ENCODE measurements at places on chromosomes 7 and 10.

GRCh38 chr10:4051011-4051640 lies 266.1 kb upstream of the KLF6 start:
- DNase-seq, result no peak

DNA sequence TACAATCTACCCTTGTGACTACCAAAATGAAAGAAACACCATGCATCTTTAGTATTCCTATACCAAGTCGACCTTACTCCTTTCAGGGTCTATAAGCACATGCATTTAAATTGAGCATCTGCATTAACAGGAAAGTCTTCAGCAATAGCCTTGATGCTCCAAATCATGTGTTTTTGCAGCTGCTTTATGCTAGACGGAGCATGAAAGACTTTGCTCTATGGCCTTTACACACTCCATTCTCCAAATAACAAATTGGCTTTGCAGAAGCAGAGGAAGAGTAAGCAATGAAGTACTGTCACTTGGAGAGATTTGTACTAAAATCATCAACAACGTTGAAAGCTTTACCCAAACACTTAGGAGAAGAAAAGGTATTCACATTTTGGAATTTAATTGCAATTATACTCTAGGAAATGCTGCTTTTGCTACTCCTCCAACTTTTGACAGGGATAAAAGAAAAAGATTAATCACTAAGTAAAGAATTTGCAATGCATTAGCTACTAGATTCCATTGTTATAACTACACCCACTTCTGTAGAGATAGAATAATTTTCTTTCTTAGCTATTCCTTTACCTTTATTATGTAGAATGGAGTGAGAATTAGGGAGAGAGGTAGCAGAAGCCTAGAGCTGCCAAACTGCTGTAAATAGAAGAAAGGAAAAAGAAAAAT lies 131.8 kb downstream of the SEMA3E start:
- DNase-seq, result no peak

- DNase-seq, result no peak
These were observed 130.1 kb downstream of the CELF2 start for GRCh38 chr10:11147722-11148121.

GRCh38 chr10:130726996-130727725 lies 584.4 kb downstream of the TCERG1L start:
- no peak for DNase-seq

DNA sequence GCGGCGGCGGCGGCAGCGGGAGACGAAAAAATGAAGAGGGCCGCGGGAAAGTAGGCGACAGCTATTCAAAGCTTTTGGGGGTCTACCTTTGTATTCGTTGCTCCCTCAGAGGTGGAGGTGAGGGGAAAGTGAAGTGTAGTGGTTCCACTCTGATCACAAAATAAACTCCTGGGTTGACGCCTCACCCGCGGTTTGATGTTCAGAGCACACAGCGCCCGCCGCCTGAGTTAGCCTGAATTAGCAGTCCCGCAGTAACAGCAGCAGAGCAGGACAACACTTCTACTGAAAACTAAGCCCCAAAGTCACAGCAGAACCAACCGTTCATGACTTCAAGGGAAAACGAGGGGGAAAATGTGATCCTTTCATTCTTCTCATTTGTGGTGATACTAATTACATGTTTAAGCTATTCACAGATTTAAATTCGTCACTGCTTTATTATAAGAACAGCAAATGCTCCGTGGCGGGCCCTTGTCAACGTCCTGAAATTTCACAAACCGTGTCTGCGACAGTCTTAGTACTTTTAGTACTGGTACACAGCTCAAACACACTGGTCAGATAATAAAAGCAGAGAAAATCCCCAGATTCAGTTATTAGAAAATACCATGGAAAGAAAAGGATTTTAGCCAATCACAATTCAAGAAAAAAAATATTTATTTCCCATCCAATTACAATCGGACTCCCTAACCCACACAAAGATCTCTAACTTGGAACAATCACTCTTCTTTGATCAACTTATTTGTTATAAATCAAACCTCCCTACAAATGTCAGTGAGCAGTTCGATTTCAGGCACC lies 563 bp upstream of the JMJD1C start:
- DNase-seq, result peak; percentile 7

DNA sequence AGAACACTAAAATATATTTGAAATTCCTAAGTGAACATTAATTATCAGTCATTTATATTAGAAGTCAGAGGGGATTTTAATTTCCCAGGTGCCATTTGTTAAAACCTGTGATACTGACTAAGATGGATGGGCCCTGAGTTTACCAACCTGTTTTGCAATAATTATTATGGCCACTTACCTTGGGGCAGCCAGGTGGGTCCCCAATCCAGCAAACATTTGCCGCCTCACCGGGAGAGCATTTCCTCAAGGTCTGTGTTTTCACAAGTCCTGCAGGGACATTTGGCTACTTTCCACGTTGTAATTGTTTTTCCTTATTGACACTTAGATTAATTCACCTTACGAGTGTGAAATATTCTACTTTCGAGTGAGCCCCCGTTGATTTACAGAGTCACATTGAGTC lies 251.2 kb upstream of the PPP2R2D start:
- no peak for DNase-seq

Data from activated T-helper 1 cell treated with anti-CD3 and anti-CD28 coated beads, Interleukin-2, amount 50 U/mL, for 16 hours (primary cell).